Colonic mucosa (tissue), 4 donors: ENCODE measurements at places on chromosomes 7 and 10. TPM values are rescaled to one million over a fixed set of nuclear protein-coding genes. Genes with fewer than 3 reads are reported as not detected.

The MLLT10 gene
- 17.8 TPM for total RNA-seq

DNA sequence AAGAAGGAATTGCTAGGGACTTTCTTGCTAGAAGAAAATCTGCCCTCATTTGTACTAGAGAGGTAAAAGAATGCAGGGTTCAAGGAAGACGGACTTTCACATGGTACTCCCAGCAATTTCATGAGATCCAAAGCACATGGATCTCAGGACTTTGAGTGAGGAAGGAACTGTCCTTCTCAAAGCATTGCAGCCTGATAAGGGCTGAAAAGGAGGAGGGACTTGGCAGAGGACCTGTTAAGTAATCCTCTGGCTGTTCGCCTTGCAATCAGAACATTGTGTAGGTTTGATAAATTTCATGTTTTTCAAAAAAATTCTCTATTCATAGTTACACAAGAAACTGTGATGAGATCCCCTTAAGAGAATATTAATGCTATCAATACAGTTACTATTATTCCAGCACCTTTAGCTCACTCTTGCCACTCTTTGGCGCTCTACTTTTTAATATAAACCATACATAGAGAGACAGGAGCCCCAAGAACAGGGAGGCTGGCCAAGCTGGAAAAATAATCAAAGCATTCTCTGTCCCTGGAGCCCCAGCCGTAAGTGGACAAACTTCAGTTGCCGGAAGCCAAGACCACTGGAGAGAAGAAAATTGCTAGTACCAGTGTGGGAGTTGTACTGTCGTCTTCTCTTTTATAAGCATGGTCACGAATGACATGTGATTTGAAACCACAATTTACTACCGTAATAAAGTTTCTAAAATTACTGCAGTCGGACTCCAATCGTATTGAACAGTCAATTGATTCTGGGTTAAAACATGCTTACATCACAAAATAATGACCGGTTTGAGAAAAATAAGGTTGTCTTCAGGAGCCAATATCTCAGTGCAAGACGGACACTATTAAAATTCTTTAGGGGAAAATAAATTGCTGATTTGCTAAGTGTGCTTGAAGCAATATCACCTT is 424.4 kb downstream of the SDK1 start:
- H3K4me3 ChIP-seq: no peak overlapping the region
- H3K27me3 ChIP-seq: no peaks in the 10 kb centered on the region
- no peak for DNase-seq
- no peaks in the 10 kb centered on the region for H3K4me1 ChIP-seq
- H3K27ac ChIP-seq: no peak overlapping the region

GRCh38 chr10:130858626-130859025 is 452.9 kb downstream of the TCERG1L start:
- H3K27ac ChIP-seq: no peak overlapping the region
- no peaks in the 10 kb centered on the region for H3K27me3 ChIP-seq
- H3K4me3 ChIP-seq: no peak overlapping the region
- no peaks in the 10 kb centered on the region for H3K4me1 ChIP-seq
- no peak for DNase-seq
- H3K36me3 ChIP-seq: no peaks in the 10 kb centered on the region

- no peak overlapping the region for H3K4me3 ChIP-seq
- H3K27ac ChIP-seq: no peak overlapping the region
- H3K27me3 ChIP-seq: no peaks in the 10 kb centered on the region
- H3K4me1 ChIP-seq: no peaks in the 10 kb centered on the region
These were observed 10.7 kb upstream of the PSMG3 start for GRCh38 chr7:1580422-1581030.

The MMD2 gene
- not detected for total RNA-seq

GRCh38 chr10:123380491-123381085 is 226.4 kb downstream of the BUB3 start:
- no peaks in the 10 kb centered on the region for H3K4me1 ChIP-seq
- no peak for DNase-seq
- H3K27ac ChIP-seq: no peak overlapping the region
- no peak overlapping the region for H3K4me3 ChIP-seq
- H3K27me3 ChIP-seq: no peaks in the 10 kb centered on the region
